ENCODE measurements at places on chromosomes 3 and 15. TPM values are rescaled to one million over a fixed set of nuclear protein-coding genes. Genes with fewer than 3 reads are reported as not detected.

DNA sequence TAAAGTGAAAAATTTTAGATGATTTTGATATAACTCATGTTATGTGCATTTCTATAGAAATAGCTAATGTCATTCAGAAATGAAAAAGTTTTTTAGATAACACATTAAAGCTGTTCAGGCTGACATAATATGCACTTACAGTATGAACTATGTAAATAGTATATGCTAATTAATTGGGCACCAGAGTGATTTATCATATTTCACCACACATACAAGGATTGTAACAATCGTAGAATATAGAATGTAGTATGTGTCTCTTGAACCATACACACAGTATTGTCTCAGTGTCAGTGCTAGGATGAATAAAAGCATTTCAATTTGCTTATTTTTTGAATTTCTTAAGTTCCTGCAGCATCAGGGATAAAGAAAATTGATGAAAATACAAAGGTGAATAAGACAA lies 710.0 kb downstream of the OTOL1 start:
- DNase-seq = no peak

Gene RETNLB
- not detected for total RNA-seq

Gene TMEM212
- total RNA-seq = not detected

DNA sequence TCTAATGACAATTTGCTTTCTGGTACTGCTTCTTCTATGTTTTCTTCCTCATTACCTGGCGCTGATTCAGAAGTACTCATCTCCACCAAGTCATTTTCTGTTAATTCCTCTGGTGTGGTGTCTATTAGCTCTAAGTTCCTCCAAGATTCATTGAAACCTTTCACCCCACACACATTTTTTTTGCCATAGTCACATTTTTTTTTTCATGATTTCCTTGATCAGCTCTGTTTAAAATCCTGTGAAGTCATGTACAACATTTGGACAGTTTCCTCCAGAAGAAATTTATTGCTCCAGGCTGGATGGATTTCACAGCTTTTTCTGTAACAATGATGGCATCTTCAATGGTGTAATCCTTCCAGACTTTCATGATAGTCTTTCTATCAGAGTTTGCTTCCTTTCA lies 243.2 kb upstream of the VEPH1 start:
- no peak for DNase-seq

GRCh38 chr3:2156244-2156847 lies 57.7 kb downstream of the CNTN4 start:
- no peak for DNase-seq

All from esophagus muscularis mucosa (tissue), 4 donors.